Stimulated activated CD4-positive, alpha-beta T cell treated with anti-CD3 and anti-CD28 coated beads, Interleukin-15, amount 100 ng/mL, for 48 hours (primary cell): ENCODE measurements at places on chromosomes 4 and X.
A peak's percentile ranks its signal among the peaks of the same experiment; 100 is the strongest.

DNA sequence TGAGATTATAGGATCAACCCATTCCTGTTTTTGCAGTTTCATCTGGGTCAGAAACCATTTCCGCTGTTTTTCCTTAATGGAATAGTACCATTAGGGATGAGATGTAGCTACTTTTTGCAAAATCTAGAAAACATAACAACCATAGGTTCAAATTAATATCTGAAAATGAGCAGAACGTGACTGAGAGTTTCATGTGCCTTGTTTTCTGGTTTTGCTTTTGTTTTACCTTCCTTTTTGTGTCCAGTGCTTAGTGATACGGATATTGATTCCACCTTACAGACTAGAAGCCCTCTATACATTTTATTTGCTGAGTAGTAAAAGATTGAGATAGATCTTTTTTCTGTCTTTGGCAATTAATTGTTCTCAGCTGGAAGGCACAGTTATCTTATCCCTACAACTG lies 46.5 kb downstream of the SNX25 start:
- DNase-seq: no peak

GRCh38 chrX:9335251-9335650 lies 129.6 kb upstream of the TBL1X start:
- DNase-seq: no peak

DNA sequence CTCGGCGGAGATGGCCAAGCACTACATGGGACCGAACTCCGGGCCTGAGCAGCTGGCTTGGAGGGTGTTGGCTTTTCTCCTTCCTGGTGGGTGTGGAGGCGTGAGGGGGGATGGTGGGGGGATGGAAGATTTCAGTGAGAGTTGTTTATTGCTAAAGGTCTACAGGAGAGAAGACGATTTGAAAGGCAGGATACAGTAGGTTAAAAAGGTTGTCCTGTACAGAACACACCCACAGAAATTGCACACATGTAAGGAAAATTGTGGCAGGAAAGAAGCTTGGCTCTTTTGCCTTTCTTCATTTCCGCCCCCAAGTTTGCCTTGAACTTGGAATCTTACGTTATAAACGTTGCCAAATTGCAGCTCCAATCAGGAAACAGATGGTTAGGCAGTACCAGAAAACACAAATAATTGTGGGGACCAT lies 74.1 kb upstream of the STOX2 start:
- DNase-seq: no peak

- no peak for DNase-seq
These were observed 17.3 kb upstream of the BCORL1 start for GRCh38 chrX:129965166-129965565.

DNA sequence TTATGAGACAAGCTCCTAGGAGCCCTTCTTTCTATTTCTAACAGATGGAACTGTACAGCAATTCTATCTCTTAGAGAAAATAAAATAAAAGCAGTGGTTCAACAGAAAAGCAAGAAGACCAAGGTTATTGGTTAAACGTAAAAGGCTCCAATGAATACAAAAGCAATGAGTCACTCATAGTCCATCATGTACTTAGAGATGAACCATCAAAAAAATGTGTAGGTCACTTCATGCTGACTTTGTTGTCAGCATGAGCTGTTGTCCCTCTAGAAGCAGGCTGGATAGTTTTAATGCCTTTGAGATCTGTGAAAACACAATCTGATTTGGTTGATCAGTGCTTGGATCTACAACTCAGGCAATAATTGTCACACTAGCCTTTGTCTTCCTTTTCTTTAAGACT lies 378.6 kb upstream of the ANXA10 start:
- no peak for DNase-seq

DNA sequence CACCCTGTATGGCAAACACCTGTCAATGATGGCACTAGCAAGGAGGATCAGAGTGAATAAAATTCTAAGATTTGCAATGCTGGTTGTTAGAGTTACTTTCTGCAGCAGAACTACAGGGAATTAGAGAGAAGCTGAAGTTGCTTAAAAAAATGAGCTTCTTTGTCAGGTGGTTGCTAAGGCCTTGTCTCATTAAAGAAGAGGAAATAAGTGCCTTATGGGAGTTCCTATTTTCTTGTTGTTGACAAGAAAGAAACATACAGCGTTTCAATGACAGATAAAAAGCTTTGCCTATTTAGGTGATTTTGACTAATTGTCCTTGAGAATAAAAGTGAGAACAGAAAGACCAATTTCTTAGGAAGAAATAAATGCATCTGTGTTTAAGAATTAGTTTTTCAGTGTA lies 106.0 kb upstream of the ARHGAP24 start:
- DNase-seq: no peak

- peak; percentile 65 for DNase-seq
These were observed 18.7 kb upstream of the CXCL13 start for GRCh38 chr4:77586951-77587383.

- DNase-seq: no peak
These were observed 100.5 kb downstream of the AREG start for GRCh38 chr4:74545448-74545847.

DNA sequence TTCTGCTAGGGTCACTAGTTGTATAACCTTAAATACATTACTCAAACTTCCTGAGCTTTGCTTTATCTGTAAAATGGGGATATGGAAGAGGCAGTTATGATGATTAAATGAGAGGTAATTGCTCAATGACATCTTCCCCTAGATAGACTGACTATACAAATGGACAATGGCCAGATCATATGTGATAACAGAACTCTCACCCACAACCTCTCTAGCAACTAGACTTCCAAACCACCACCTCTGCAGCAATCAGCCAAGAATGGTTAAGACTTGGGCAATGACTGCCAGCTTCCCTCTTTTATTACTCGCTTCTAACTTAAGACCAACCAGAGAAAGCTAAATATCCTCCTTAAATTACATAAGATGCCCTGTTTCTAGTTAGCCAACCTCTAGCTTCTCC lies 2.9 kb upstream of the SEPSECS start:
- no peak for DNase-seq

DNA sequence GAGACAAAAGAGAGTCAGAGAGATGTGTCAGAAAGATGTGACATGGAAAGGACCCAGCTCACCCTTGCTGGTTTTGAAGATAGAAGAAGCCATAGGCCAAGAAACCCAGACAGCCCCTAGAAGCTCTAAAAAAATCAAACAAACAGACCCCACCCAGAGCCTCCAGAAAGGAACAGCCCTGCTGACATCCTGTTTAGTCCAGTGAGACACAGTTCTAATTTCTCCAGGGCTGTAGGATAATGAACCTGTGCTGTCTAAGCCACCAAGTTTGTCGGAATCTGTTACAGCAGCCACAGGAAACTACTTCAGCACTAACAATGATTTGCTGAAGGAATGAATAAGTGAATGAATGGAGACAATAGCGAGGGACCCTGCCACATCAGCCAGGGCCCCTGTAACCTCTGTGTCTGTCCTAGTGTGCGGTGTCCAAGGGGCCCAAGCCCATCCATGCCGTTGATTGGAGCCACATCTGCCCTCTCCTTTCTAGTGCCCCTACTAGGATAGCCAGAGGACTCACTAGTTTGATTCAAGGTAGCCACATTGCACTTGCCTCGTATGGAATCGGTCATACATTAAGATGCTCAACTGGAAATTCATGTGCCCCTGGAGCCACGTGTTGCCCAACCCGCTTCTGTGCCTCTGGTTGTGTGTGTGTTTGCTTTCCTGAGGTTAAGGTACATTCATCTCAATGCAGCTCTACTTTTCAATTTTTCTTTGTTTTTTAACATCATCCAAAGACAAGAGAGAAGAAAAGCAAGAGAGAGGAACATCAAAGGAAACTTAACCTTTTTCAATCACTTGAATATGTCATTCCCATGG lies 32.5 kb upstream of the SLC2A9 start:
- DNase-seq: no peak

- DNase-seq: no peak
These were observed 88.6 kb downstream of the HHIP start for GRCh38 chr4:144734522-144734921.
